KBM-7 (cell line): ENCODE measurements at places on chromosomes 6 and 20.

DNA sequence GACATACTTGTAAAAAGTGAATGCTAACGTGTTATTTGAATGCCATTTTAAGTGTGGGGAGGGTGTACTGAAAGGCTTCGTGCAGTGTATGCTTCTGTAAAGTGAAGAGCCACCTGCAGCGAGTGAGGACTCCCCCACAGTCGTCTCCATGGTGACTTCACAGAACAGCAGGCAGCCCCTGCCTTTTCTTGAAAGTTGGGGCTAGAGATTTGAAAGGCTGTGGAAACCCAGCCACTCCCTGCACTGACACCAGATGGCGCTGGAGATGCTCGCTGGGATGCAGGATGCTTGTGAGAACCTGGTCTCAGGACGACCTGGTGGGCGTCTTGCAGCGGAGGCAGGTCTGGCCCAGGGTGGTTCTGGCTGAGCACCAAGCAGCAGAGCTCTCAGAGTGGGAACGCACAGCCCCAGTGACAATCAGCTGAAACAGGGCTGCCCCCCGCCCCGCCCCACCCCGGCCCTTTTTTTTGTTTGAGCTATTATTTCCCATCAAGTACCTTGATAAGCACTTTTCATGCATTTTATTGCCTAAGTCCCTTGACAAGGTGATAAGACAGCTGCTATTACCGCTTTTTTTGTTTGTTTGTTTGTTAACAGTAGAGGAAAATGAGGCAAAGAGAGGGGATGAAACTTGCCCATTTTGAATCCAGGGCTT is 150.3 kb downstream of the SYCP2 start:
- peak; percentile 70 for DNase-seq

- DNase-seq = no peak
Measured at GRCh38 chr6:136950436-136951126, 28.5 kb downstream of the SLC35D3 start.

DNA sequence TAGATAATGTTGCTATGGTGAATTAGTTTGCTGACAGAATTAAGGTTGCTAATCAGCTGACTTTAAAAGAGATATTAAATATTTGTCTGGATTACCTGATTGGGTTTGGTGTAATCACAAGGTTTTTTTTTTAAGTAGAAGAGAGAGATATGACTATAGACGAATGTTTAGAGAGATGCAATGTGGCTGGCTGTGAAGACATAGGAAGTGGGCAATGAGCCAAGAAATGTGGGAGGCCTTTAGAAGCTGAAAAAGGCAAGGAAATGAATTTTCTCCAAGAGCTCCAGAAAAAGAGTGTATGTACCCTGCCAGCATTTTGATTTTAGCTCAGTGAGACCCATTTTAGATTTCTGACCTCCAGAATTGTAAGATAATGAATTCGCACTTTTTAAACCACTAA is 598.3 kb downstream of the PKHD1 start:
- no peak for DNase-seq

- no peak for DNase-seq
Measured at GRCh38 chr20:63957690-63958441, 1.6 kb upstream of the UCKL1 start.

DNA sequence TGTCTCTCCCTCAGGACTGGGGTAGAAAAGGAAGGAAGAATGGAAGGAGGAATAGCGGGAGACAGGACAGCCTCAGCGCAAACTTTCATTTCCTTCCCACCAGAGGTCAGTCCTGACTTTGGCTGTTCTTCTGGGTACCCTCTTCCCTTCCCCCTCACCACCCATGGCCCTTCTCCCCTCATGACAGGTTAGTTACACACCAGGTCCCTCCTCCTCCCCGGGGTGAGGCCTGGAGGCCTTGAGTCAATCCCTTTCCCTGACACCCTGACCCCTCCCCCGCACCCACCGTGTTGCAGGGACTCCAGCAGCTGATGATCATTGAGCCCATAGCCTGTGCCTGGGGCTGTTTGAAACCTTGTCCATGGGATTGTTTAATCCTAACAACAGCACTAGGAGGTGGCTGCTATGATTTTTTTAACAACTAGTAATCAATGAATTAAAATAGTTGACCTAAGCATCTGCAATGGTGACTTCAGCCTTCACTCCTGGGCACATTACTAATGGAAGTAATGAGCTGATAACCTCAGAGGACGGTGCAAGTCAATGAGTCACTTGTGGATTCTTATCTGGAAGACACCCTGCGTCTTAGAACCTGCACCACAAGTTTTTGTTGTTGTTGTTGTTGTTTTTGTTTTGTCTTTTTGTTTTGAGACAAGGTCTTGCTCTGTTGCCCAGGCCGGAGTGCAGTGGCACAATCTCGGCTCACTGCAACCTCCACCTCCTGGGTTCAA is 46.6 kb upstream of the CCDC167 start:
- DNase-seq = no peak

DNA sequence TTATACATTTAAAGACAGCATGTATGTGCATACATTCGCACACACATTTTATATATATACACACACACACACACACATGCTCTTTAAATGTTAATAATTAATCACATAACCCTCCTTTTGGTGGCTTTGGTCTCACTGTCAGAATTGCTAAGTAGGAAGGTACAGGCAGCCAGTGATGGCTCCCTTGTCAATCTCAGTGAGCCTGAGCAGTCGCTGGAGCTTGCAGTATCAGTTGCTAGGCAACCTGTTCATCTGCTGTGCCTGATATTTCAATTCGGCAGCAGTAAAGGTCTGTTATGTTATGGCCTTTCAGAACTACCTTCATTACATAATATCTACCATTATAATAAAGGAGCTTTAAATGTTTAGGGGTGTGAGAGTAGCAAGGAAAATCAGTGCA is 374.3 kb downstream of the LMBRD1 start:
- no peak for DNase-seq

GRCh38 chr6:27772261-27773001 is 139.8 kb downstream of the OR2B2 start:
- DNase-seq = peak; percentile 51
